Lung microvascular endothelial cell (primary cell): ENCODE measurements at places on chromosomes 11 and 22.

DNA sequence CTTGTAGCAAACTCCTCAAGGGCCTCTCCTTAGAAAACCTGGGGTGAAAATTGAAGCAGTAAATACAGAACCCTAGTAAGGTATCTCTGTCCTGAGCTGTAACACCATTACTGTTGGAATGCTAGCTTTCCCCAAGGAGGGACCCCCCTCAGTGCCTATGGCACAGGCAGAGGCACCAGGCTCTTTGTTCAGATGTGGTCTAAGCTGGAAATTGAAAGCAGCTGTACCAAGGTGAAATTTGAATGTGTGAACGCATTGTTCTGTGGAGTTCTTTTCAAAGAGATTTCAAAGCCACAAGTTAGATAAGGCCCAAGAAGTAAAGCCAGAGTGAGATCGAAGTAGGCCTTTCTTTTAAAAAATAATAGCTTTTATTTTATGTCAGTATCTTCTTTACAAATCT is 71.9 kb upstream of the HORMAD2 start:
- DNase-seq: no peak

GRCh38 chr11:45655347-45655756 is 10.1 kb downstream of the CHST1 start:
- DNase-seq: peak; percentile 71

GRCh38 chr11:131253656-131254151 is 116.7 kb upstream of the NTM start:
- DNase-seq: no peak

DNA sequence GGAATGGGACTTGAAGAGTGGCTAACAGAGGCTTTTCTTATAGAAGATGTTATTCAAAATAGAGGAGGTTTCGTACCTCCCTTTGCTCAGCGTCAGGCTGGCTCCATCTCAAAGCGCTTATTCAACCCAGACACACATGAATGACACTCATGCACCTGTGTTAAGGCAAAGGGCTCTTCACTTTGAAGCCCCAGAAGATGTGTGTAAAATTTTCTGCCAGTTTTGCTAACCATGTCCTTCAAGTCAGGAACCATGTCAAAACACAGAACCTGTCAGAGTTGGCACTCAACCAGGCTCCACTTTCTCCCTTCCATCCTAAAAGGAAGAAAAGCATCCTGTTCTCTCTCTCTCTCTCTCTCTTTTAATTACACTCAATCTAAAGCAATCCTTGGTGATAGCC is 352.8 kb upstream of the NARS2 start:
- no peak for DNase-seq

GRCh38 chr11:73162196-73162740 is 20.1 kb upstream of the FCHSD2 start:
- DNase-seq: no peak

GRCh38 chr11:47408598-47409439 is 429 bp downstream of the SLC39A13 start:
- peak; percentile 90 for DNase-seq

DNA sequence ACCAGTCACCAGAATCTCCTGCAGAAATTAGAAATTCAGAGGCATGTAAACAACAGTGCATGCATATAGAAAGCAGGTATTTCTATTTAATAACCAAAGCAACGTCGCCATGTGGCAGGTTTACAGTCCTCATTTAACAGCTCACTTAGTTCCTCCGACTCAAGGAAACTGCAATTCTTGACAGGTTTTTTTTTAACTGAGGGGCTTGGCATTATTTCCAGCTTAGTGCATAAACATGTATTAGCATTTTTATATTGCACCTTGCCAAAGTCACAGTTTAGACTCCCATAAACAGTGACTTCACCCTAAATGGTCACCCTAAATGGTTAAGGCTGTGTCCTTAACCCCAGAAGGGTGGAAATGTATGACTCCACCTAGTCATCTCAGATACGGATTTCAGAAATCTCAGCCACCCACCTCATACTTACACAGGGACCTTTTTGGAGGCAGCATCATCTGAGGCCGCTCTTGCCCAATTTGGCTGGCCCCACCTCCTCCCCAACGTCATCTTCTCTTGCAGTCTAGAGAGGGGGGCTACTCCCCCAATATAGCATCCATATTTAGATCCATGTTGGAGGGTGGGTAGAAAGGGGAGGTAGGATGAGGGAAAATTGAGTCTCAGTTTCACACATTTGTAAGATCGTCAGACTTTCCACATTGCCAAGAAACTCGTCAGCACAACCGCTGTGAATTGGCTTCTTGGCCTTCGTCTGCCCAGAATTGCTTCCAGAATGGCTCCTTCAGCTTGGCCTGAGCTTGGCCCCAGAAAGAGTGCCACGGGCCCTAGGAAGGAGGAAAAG is 31.8 kb upstream of the SLC35C1 start:
- no peak for DNase-seq

GRCh38 chr22:27494785-27495184 is 306.8 kb downstream of the MN1 start:
- DNase-seq: no peak

DNA sequence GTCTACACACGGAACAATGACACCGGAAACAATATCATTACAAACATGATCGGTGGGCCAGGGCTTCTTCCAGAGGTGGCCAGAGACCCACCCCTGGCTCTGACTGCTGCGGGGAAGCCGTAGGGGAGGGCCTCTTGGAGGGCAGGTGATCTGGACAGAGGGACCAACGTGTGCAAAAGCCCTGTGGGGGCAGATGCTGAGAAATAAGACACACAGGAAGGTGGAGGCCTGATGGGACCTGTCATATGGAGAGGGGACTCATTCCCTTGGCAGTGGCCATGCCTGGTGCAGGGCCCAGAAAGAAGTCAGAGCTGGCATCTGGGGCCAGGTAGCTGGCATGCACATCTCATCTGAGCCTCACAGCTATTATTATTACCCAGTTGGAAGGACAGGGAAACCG is 1.1 kb downstream of the ALDH3B2 start:
- no peak for DNase-seq

DNA sequence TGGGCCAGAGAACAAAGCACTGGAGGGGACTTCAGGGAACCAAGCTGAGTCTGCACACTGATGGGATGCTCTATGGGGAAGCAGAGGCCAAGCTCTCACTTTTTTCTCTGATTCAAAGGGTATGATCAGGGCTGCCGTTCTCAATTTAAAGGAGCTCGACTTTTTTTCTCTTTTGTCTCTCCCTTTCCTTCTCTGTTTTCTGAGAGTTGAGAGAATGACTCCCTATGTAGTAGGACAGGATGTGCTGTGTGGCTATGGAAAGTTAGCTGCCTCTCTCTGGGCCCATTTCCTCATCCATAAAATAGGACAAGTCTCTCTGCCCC is 7.9 kb downstream of the ADORA2A start:
- DNase-seq: no peak

- no peak for DNase-seq
Measured at GRCh38 chr11:931385-931784, 5.7 kb downstream of the AP2A2 start.

DNA sequence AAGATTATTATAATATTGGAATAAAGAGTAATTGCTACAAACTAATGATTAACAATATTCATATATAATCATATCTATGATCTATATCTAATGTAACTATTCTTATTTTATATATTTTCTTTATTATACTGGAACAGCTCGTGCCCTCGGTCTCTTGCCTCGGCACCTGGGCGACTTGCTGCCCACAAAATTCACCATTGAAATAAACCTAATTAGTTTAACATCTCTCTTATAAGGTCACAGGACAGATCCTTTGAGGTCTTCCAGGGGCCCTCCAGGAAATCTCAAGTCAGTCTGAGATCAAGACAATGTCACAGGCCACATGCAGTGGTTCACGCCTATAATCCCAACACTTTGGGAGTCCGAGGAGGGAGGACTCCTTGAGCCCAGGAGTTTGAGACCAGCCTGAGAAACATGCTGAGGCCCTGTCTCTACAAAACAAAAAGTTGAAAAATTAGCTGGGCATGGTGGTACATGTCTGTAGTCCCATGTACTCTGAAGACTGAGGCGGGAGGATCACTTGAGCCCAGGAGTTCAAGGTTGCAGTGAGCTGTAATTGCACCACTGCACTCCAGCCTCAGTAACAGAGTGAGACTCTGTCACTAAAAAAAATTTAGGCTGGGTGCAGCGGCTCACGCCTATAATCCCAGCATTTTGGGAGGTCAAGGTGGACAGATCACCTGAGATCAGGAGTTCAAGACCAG is 6.6 kb upstream of the TXNRD2 start:
- DNase-seq: no peak

DNA sequence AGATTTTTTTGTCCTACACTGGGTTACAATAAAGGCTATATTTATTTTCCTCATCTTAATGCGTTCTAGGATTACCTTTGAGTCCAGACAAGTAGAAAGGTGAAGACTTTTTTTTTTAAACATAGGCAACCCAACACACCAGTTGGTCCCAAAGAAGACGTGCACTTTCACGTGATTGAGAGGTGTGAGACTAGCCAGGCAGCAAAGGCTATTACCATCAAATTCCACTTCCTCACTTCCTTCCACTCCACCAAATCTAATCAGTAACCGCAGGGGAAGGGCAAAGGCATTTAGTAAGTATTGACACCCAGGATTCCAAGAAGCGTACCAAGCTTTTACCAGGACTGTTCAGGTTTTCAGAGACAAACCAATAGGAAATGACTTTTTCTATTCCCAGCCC is 109.3 kb downstream of the APIP start:
- DNase-seq: no peak

DNA sequence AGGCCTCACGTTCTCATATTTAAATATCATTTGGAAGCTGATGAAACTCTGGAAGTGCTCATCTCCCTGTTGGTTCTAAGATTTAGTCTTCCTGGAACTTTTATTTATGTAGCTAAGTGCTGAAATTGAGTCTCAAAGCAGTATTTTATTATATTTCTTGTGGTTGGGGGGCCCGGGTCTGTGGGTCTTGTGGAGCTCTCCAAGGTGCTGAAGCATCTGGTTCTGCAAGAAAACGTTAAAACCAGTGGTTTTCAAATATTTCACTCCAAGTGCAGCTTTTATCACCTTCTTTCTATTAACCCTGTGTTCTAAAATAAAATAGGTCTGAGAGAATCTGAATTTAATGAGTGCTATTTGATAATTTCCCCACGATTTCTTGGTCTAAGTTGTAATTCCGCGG is 1404.8 kb downstream of the TBC1D22A start:
- DNase-seq: no peak

DNA sequence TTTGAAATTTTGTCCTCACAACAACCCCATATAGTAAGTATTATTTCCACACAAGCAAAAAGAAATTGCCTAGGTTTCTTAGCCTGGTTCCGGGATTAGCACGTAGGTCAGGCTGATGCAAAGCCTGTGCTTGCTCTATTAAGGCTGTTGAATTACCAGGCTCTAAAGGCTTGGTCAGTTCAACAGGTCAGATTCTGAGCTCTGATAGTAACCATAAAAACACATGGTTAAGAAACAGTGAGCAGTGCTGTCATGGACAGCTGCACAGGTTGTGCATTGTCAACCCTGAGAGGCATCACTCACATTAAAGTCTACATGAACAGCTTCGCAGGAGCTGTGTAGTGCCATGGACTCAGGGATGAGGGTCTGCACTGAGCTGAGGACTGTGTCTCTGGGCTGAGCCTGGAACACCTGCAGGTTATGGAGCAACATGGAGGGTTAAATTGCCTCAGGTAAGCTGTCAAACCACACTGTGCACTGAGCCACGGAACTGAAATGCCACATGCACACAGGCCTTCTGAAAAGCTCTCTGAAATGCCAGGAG is 98.0 kb downstream of the PIWIL4 start:
- DNase-seq: no peak

DNA sequence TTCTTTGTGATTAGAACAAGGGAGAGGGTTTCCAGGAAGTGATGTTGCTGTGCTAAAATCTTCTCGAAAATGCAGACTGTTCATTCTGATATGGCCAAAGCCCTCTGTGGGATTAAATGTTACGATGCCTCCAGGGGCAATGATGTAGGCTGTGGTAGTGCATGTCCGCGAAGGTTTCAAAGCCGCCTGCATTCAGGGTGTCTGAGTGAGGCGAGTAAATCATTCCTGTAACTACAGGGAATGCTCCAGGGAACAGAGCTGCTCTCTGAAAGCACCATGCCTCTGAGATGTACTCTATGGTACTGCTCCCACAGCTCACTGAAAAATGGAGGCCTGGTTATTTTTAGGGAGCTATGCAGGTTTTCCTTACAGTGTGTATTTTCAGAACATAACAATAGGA is 21.2 kb downstream of the PDGFD start:
- no peak for DNase-seq

GRCh38 chr11:64613648-64614047 is 22.6 kb downstream of the SLC22A12 start:
- no peak for DNase-seq

- no peak for DNase-seq
Measured at GRCh38 chr11:8101421-8101820, 20.4 kb downstream of the TUB start.

DNA sequence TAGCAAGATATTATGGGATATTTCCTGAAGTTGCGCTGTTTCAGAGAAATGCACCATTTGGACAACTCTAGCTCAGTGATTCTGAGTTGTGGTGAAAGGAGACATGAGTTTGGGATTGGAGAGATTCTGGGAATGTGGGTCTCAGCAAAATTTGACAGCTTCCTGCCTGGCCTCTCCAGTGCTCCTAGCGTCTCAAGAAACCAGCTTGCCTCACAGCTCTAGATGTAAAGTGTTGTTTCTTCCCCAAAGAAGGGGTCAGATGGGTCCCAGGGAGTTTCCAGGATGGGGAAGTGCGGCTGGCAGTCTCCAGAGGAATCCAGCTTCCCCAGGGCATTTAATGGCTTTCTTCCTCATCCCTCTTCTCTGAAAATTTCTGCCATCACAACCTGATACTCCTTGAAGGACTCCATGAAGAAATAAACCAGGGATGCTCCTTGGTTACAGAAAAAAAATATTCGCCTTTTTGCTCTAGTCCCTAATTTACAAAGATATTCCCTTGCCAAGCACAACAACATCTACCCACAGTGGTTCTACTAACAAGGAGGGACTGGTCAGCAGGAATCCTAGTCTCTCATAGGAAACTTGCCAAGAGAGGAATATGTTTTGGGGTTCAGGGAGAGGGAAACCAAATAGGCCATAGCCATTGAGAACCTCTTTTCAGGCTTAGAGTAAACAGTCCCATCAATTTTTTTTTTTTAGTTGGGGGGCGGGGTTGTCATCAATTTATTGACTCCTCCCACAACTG is 185.4 kb upstream of the E2F8 start:
- DNase-seq: no peak

DNA sequence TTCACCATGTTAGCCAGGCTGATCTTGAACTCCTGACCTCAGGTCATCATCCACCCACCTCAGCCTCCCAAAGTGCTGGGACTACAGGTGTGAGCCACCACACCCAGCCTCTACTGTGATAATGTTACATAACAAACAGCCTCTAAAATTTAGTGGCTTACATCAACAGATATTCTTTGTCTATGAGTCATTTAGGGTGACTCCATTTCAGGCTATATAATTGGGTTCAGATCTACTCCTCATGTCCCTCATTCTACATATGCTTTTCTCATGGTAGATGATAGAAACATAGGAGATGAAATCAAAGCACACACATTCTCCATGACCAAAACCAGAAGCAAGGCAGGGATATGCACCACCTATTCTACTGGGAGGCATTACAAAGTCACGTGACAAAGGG is 72.7 kb downstream of the SIK2 start:
- DNase-seq: no peak

DNA sequence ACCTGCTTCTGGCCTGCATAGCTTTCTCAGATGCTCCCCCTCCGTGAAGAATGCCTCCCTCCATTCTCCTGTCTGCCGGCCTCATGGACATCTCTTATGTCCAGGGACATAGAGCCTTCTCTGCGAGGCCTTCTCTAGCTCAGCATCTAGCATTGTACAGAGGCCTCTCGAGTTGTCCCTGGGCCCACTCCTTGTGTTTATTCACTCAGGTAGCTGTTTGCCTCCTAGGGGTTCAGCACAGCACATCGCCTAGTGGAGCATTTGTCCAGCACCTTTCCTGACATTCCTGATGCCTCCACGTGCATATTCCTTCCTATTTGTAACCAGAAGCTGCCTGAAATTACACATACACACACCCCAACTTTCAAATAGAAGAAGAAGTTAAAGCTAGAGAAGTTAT is 101.3 kb downstream of the TBC1D22A start:
- DNase-seq: no peak
